ENCODE measurements at places on chromosomes 4 and X. TPM values are rescaled to one million over a fixed set of nuclear protein-coding genes. Genes with fewer than 3 reads are reported as not detected.

The COX7B2 gene
- total RNA-seq, result not detected

The MTMR8 gene
- 1.7 TPM for total RNA-seq

The LGI2 gene
- total RNA-seq, result 0.67 TPM

The GAGE13 gene
- total RNA-seq, result not detected

The MAGEE2 gene
- total RNA-seq, result not detected

The TEC gene
- total RNA-seq, result 1.0 TPM

The CD40LG gene
- not detected for total RNA-seq

All from pancreas (tissue), 10 donors.